ENCODE measurements at places on chromosomes 7 and 10.

- DNase-seq: no peak
These were observed 630.0 kb upstream of the FOXK1 start for GRCh38 chr7:4052130-4052529.

GRCh38 chr10:124131172-124131571 lies 37.8 kb upstream of the CHST15 start:
- no peak for DNase-seq

- DNase-seq: no peak
These were observed 44.5 kb downstream of the ZWINT start for GRCh38 chr10:56316603-56317002.

DNA sequence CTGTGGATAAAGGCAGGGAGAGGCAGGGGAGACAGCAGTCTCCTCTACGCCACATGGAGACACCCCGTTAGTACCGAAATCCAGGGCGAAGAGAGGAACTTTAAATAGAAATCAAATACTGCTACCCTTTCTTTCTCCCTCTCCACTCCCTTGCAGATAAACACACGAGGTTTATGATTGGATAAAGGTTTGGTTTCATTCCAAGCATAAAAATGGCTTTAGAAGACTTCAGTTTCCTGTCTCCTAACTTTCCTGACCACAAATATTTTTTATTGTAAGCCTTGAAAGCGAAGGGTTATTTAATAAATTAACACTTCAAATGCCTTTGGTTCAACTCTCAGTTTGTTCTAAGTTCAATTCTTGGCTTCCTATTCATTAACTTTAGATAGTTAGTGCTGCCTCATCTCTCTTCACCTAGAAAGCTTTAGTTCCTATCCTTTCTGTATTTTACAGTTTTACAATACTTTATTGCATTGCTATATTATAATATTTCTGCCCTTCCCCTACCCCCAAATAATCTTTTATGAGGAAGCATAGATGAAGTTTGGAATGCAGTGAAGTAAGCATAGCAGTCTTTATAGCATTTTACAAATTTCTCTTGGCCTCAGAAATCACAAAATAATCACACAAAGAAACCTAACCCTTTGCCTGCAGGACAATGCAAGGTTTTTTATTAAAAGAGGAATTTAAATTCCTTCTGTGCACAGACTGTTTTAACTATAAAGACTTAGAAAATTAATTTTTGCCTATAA lies 31.5 kb upstream of the ARID5B start:
- no peak for DNase-seq

DNA sequence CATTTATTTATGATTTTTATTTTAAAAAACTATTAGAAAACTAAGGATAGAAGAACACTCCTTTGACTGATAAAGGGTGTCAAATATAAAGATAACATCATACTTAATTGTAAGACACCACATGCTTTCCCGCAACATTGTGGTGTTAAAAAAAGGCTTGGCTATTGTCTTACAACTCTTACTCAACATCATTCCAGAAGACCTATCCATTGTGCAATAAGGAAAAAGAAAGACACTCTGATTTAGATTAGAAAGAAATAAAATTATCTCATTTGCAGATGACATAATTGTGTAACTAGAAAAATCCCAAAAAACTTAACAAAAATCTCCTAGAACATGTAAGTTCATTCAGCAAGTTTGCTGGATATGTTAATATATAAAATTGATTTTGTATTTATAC lies 296.7 kb upstream of the GNAI1 start:
- no peak for DNase-seq

- DNase-seq: no peak
These were observed 45.8 kb downstream of the SUFU start for GRCh38 chr10:102549549-102549948.

- no peak for DNase-seq
These were observed 291.1 kb upstream of the LYZL1 start for GRCh38 chr10:28997734-28998133.

- DNase-seq: no peak
These were observed 621.1 kb downstream of the NRG3 start for GRCh38 chr10:82496114-82496513.

- peak; percentile 43 for DNase-seq
These were observed 126.4 kb upstream of the ZNF746 start for GRCh38 chr7:149624006-149624405.

GRCh38 chr10:71643904-71644303 lies 75.7 kb downstream of the C10orf105 start:
- no peak for DNase-seq

DNA sequence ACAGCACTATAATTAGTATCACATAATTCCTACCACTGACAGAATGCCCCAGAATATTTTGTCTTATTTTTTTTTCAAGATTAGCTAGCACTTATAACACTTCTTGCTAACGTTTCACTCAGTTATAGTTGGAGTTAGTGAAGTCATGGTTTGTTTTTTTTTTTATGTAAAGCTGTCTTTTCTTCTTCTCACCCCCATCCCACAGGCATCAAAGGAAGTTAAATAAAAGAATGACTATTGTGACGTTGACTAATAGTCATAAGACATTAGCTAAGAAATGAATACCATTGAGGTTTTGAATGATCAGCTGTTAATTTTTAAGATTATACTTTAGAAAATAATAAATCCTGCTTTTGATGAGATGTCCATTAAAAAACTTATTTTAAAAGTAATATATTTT lies 498.3 kb downstream of the GFRA1 start:
- no peak for DNase-seq

- no peak for DNase-seq
These were observed 3.9 kb upstream of the TOMM7 start for GRCh38 chr7:22826593-22826992.

GRCh38 chr7:108818742-108819141 lies 249.1 kb downstream of the DNAJB9 start:
- no peak for DNase-seq

- no peak for DNase-seq
These were observed 80.6 kb downstream of the USP6NL start for GRCh38 chr10:11530806-11531205.

GRCh38 chr10:77746047-77746707 lies 108.6 kb upstream of the KCNMA1 start:
- DNase-seq: no peak

DNA sequence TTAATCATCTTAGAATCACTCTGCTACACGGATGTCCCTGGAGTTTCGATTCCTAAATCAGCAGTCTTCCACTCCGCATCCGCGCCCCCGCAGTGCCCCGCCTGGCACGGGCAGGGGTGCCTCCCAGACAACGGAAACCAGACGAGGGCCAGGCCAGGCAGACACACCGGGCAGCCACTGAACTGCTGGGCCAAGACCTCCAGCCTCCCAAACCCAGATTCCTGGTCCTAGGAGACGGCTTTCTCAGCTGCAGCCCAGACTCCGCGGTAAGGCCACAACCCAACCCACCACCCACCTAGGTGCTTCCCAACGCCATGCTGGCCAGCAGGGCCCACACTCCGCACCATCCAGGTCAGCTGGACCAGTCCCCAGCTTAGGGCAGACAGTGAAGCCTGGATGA lies 33.2 kb downstream of the MAD1L1 start:
- DNase-seq: peak; percentile 79

- peak; percentile 58 for DNase-seq
These were observed 57.7 kb upstream of the DNAJB6 start for GRCh38 chr7:157278791-157279724.

DNA sequence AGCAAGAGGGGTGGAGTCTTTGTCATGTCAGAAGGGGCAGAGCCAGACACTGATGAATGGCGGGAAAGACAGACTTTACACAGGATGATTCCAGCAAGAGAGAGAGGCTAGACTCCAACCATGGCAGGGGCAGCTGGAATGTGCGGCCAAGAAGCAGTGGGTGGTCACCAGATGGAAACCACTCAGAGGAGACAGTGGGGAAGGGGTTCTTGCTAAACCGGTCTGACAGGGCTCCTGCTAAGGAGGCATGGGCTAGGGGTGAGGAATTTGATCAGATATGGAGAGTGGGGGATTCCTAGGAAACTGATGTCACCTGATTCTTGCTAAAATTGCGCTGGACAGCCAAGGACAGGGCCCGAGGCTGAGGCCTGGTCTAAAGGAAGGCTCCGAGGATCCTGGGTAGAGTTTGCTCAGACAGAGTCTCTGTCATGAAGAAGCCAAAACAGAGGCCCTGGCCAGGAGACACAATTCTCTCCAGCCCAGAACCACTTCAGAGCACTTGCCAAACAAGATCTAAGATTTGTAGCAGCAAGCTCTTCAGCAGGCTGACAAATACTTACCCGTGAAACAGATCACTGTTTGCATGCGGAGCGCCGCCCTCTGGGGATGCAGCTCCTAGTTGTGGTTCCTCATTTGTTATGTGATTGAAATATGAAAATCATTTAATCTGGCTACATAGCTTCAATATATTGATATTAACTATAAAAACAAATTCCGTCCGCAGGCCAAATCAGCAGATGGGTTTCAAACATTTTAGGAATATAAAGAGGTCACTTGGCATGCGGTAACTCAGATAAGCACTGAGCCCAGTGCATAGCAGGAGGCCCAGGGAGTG lies 377.0 kb downstream of the TCERG1L start:
- no peak for DNase-seq
